Sciatic nerve (tissue), 2 donors: ENCODE measurements at places on chromosomes 4 and X. TPM values are rescaled to one million over a fixed set of nuclear protein-coding genes. Genes with fewer than 3 reads are reported as not detected.

Gene CT47C1
- total RNA-seq: not detected

Gene MAGEE1
- total RNA-seq: 5.8 TPM

Gene APEX2
- total RNA-seq: 9.0 TPM

Gene TRAM1L1
- 2.6 TPM for total RNA-seq

Gene SPIN2B
- 16.4 TPM for total RNA-seq

Gene CLIC2
- total RNA-seq: 25.3 TPM

Gene HTR2C
- 0.22 TPM for total RNA-seq

- no peak for DNase-seq
Observed at GRCh38 chrX:118025226-118025625, 91.4 kb downstream of the KLHL13 start.

- no peak for DNase-seq
Observed at GRCh38 chr4:112508356-112508755, 7.6 kb downstream of the NEUROG2 start.
